ENCODE measurements at places on chromosomes 1 and 21. TPM values are rescaled to one million over a fixed set of nuclear protein-coding genes. Genes with fewer than 3 reads are reported as not detected.

Gene LORICRIN
- total RNA-seq: not detected

Gene CFHR2
- not detected for total RNA-seq

Gene SH2D2A
- total RNA-seq: 0.44 TPM

DNA sequence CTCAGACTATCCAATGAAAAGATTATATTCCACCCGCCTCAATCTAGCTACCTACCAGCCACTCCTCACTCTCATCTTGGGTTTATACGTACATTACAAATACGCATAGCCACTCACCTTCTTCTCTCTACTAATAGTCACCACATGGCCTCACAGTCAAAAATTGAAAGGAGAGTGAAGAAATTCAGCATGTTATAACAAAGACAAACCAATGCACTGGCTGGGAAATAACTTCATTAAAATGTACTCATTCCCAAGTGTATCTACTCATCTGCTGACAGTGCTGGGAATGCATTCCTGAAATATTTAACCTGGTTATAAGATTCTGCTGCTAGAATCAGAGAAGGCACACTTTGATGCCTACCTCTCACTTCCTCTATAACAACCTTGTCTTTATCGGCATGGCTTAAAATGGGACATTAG is 6.5 kb downstream of the ZNF644 start:
- no peak for DNase-seq

DNA sequence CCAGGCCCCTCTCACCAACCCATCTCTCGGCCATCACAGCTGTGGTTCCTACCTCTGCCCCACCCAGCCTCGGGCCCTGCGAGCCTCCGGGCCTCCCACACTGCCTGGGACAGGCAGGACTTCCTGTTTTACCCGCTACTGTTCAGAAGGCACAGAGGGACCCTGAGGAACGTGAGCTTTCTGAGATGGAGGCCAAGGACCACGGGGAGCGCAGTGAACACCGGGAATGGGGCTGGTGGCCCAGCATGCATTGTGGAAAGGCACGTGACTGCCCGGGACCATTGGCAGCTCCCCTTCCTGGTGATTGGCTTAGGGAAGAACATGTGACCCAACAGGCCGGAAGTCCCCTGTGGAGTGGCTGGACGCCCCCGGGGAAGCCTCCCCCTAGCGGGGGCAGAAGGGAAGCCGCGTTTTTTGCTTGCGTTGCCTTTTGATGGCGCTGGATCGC is 7.0 kb downstream of the S100B start:
- DNase-seq: no peak

DNA sequence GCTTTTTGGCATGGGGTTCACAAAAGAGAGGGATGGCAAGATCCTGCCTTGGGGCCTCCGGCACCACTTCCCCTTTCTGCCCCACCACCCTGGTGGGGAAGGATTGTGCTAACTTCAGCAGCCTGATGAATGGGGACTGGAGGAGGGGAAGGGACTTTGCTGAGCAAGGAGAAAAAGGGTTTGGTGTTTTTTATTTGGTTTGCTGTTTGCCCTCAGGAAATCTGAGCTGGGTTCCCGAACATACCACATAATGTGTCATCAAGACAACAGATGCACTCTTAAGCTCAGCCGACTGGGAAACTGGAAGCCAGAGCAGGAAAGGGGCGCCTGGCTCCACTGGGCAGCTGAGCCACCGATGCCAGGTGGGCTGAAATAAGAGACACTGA is 19.8 kb downstream of the OLFML2B start:
- no peak for DNase-seq

DNA sequence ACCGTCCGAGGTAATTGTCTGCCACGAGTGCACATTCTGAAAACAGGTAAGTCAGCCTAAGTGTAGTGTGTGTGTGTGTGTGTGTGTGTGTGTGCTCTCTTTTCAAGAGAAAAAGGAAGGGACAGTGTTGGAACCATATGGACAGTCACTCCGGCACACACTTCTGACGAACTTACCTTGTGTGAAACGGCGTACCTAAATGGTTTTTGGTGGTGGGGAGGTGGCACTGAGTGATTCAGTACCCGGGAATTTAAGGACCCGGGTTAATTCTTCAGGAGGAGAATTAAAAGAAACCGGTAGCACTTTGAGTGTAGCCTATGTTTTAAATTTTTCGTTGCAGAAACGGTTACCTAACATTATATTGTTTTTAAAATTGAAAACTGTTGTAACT is 286 bp downstream of the ODR4 start:
- no peak for DNase-seq

- DNase-seq: no peak
Measured at GRCh38 chr1:9588551-9589143, at the start of gene TMEM201. Gene TMEM201, plus strand, starts transcription at chr1:9588911. Its CDS starts 20 bp downstream, at chr1:9588931.

DNA sequence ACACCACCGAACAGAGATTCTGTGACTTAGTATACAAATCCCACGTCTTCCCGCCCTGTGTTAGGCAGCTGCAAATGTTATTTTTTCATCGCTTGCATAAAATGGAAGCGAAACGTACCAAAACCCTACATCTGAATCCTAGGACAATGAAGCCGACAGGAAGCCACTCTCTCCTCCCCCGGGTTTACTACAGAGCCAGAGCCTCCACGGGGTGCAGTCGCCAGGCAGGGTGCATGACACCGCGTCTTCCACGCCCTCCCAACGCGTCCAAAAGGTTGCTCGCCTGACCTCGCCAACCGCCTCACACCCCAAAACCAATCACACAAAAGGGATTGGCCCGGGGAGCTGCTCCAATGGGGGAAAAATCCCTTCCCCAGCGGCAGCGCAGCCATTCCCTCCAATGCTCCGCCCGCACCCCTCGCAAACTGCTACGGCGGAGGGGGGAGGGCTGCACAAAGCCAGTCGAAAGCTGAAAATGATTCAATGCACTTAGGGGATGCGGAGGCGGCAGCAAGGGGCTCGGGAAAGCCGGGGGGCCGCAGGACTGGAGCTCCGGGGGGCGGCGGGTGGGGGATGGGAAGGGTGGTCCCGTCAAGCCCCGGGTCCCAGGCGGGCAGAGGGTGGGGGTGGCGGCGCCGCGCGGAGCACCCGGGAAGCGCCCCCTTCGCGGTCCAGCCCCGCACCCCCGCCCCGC is 701 bp downstream of the CEP170 start:
- DNase-seq: no peak

- no peak for DNase-seq
Measured at GRCh38 chr1:244154872-244155531, 103.9 kb downstream of the ZBTB18 start.

DNA sequence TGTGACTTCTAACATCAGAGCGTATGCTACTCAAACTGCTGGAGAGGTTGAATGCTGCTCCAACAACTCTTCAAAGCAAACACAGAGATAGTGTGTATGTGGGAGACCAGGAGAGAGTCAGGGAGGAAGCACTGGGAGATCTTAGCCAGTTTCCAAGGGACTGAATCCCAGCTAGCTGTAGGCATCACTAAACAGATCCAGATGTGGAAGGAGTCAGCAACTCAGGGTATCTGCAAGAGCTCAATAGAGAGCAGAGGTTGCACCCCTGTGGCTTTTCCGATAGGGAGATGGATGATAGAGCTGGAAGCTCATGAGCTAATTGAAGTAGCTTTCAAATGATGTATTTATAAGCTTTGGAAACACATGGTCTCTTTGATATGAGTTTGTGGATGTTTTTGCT is 168.9 kb upstream of the HOOK1 start:
- no peak for DNase-seq

DNA sequence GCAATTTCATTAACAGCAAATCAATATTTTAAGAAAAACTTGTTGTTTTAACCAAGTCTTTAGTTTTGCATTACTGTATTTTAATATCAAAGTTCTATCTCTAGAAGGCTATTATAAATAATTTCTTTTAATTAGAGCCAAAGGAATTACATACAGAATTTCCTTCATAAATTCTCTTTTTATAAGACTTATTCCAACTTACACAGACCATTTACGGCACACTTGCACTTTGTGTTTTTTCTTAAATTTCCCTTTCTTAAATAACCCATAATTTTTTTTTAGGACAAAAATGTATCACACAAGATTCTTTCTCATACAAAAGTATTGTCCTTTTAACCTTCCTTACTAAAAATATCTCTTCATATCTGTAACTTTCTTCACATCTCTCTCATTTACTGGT is 458.5 kb upstream of the CHRM3 start:
- no peak for DNase-seq

GRCh38 chr1:181191494-181192040 is 103.1 kb downstream of the IER5 start:
- DNase-seq: no peak

GRCh38 chr21:34822942-34823341 is 154.1 kb downstream of the CLIC6 start:
- DNase-seq: no peak

- DNase-seq: no peak
Measured at GRCh38 chr1:84299536-84300170, 1.9 kb upstream of the SAMD13 start.

Data from glomerular endothelial cell (primary cell).